MCF 10A (cell line): ENCODE measurements at places on chromosomes 13 and 19.
A peak's percentile ranks its signal among the peaks of the same experiment; 100 is the strongest.

DNA sequence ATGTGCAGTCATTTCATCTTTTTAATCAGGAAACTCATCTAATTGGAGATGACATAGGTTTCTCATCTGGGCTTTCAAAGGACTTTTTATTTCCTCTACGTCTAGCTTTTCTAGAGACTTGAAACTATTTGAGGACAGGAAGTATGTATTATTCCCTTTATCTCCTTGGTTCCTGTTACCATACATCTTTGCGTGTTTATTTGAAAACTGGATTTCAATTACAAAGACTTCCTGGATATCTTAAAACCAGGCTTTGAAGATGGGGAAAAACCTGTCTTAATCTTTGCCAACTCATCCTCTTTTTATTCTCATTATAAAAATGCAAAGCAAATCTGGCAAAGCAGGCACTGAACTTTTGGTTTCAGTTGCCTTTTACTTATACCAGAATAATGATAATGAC is 130.5 kb downstream of the LMO7 start:
- DNase-seq: no peak

GRCh38 chr13:82136880-82137279 is 1745.4 kb downstream of the SLITRK1 start:
- peak; percentile 2 for DNase-seq

DNA sequence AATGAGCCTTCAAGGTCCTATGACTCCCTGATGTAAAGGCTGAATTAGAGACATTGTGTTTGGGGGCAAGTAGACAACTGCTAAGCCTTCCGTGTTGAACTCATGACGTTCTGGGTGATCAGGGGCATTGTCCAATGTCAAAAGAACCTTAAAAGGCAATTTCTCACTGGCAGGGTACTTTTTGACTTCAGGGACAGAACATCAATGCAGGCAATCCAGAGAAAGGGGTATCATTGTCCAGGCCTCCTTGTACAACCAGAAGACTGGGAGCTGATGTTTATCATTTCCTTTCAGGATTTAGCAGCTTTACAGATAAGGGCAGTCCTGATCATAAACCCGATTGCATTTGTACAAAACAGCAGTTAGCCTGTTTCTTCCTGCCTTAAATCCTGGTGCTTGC is 25.0 kb upstream of the SMAD9 start:
- no peak for DNase-seq

- DNase-seq: no peak
These were observed 62.0 kb downstream of the XPO4 start for GRCh38 chr13:20840568-20840967.

- DNase-seq: no peak
These were observed 180.9 kb downstream of the DIAPH3 start for GRCh38 chr13:59982631-59983382.

- no peak for DNase-seq
These were observed 21.7 kb downstream of the BICRA start for GRCh38 chr19:47630594-47630993.

DNA sequence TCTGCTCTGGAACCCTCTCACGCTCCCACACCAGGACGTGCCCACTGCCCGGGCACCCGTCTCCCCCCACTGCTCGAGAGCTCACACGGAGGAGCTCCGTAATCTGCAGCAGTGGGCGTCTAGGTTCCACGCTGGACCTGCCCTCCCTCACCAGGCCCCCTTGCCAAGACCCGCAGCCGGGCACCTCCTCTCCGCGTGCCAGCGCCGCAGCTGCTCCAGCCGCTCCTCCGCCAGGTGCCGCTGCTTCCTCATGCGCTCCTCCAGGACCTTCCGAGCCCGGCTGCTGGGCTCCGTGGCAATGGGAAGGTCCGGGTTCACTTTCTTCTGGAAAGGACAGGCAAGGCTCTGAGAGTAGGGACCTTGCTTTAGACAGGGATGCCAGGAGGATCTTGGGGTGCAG is 35.0 kb upstream of the MATK start:
- DNase-seq: no peak

- no peak for DNase-seq
These were observed 147.3 kb downstream of the LHFPL6 start for GRCh38 chr13:39455521-39456175.

- DNase-seq: no peak
These were observed 60.5 kb downstream of the EFNB2 start for GRCh38 chr13:106474912-106475311.

GRCh38 chr19:35509861-35510625 is 3.4 kb downstream of the DMKN start:
- peak; percentile 88 for DNase-seq

DNA sequence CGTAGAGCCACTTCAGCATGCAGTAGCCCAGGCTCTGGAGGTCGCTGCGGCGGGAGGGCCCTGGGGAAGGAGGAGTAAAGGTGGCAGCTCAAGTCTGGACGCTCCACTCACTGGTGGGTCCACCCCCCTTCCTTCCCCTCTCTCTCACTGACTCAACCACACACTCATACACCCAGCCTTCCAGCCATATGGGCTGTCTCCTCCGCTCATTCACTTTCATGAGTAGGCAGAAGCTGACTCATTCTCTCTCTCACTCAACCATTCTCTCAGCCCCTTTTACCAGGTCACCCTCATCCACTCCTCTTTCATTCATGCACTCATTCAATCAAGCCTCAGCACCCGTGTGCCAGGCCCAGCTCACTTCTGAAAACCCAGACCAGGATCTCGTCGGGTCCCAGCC is 27.5 kb upstream of the SIGLEC11 start:
- DNase-seq: peak; percentile 9

DNA sequence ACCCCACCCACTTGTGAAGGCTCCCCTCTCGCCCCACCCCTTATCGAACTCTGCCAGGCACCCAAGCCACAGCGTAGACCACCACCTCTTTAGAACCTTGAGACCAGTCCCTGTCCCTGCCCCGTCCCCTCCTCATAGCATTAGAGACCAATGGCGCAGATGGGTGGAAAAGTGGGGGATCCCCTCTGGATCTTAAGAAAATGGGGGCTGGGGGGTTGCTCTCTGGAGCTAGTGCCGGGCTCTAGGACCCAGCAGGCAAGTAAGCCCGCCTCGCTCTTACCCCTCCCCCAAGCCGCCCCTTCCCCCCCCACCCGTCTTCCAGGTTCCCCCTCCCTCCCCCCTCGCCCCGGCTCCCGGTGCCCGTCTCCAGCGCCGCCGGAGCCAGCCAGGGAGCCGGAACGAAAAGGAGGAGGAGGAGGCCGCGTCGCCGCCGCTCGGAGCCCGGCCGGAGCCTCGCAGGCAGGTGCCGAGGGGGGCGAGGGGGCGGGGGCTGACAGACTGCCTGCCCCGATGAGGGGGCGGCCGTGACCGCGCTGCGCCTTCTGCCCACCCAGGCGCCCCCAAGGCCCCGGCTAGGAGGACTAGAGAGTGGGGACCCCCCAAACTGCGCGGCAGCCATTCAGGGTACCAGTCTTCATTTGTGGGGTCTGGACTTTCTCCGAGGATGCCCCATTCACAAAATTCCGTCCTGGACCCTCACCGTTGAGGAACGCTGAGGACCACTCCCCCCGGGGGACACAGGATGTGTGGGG is at the start of gene SPRED3:
SPRED3 (plus strand) TSS at position 349 of the 752 bp plus-strand sequence. CDS start 1,606 bp downstream, outside the sequence.
- DNase-seq: peak; percentile 68

DNA sequence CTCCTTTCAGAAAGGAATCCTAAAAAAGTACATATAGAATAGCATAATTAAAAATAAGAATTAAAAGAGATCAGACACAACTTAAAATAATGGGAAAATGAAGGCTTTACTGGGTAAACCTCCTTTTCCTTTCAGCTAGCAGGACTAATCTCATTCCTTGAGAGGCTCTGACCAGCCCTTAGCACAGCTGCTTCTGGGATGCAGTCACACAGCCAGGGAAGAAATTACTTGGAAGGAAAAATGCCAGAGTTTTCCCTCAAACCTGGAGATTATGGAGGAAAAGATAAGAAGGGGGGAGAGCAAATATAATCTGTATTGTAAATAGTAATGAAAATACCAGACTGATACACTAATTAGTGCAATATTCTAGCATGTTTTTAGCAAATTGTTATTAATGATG is 91.8 kb downstream of the LRCH1 start:
- DNase-seq: no peak

DNA sequence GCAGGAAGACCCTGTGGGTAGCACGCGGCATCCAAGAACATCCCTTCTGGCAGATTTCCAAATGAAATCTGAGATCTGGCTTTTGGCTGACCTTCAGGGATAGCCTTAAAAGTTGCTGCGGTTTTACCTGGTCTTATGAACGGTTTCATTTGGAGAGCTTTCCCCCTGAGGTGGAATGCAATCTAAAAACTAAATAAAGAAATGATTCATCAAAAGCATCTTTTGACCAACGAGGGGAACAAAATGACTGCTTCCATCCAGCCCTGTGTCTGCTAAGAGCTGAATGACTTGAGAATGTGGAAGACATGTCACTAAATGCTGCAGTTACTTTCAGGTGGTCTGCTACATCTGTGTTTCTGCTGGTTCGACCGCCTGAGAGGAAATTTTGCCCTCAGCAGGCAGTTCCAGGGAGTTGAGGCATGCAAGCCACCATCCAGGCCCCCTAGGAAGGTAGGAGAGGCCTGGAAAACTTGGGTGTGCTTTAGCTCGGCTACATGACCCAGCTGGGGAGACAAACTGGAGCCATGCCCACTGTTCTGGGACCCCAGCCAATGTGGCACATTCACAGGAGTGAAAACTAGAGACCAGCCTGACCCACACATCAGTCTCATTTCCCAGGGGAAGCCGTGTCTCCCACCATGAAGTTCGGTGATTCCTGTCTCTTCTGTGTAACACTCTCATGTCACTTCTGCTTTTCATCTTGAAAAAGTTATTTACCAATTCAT is 175.1 kb upstream of the KL start:
- DNase-seq: peak; percentile 35

DNA sequence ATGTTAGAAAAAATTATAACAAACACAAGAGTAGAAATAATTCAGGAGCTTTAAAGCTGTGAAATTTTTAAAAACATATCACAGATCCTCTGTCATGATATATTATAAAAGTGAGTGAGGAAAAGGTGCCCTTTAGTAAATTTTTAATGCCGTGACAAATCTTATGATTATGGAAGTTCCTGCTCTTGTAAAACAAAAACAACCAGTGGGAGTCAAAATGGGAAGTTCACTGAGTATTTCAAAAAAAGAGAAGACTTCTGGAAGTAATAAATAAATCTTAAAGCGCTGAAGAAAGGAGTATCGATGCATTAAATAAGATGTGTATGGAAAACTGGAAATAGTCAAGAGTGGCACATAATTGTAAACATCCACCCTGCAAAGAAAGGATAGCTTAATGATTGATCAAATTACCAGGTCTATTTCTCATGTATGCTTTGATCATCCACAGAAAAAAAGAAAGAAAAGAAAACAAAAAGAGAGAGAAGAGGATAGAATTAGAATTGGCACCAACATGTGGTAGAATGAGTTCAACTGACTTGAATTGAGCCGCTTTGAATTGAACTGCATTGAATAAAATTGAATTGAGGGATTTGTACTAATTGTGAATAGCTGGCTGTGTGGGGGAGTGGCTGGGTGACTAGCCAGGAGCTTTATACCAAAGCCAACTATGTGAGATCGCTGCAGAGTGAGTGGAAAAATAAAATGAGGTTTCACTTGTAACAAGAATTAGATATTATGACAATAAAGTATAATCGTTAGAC is 647.6 kb upstream of the SPRY2 start:
- no peak for DNase-seq

GRCh38 chr19:28420811-28421550 is 792.0 kb downstream of the UQCRFS1 start:
- no peak for DNase-seq

GRCh38 chr13:61777899-61778298 is 362.2 kb upstream of the PCDH20 start:
- DNase-seq: no peak

DNA sequence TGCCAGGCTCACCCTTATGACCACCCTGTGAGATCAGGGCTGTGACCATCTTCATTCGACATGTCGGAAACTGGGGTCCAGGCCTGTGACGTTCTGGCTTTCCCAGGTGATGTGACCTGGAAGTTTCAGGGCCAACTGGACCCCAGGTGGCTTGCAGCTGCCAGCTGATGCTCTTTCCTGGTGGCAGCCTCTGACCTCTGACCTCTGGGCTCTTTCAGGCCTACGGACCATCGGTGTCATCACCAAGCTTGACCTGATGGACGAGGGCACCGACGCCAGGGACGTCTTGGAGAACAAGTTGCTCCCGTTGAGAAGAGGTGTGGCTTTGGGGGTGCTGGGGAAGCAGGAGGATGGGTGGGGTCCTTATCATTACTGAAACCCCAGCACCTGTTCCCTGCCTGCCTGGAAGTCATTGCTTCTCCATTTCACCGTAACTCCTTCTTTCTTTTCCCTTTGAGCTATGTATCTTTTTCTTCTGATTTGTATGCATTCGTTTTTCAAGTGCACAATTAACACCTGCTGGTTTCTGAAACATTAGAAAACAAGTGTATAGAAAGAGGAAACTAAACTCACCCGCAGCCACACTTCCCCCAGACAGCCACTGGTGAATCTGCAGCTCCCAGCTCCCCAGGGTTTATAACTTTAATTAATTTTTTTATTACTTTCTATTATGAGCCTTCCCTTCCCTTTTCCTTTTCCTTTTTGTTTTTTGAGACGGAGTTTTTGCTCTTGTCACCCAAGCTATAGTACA is 58.9 kb downstream of the TMED1 start:
- DNase-seq: no peak

- no peak for DNase-seq
These were observed 6.9 kb downstream of the GIPR start for GRCh38 chr19:45674946-45675345.

DNA sequence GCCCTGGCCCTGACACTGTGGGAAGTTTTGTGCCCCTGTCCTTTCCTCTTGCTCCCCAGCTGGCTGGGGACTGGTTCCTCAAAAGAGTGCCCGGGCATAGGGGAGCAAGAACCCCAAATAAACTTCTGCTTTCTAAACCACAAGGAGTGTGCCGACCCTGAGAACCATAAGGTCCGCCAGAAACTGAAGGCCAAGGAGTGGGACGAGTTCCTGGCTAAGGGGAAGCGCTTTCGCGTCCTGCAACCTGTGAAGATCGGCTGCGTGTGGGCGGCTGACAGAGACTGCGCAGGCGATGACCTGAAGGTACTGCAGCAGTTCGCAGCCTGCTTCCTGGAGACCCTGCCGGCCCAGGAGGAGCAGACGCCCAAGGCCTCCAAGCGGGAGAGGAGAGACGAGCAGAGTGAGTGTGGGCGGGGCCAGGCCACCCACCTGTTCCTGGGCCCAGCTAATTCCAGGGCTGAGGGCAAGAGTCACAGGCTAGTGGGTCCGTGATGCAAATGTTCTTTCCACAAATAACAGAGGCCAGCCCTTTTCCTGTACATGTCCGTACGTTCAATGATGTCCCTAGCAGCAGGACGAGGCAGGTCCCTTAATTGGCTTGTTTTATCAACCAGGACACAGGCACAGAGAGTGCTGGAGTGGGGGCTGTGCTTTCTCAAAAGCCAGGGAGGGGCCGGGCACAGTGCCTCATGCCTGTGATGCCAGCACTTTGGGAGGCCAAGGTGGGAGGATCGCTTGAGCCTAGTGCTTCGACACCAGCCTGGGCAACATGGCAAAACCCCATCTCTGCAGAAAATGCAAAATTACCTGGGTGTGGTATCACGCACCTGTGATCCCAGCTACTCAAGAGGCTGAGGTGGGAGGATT is 25.6 kb downstream of the UBXN6 start:
- DNase-seq: no peak
